Midbrain (tissue), 1 donor: ENCODE measurements at places on chromosomes 6 and 20.

- DNase-seq, result no peak
Measured at GRCh38 chr6:160398674-160399271, 50.6 kb downstream of the SLC22A3 start.

- no peak for DNase-seq
Measured at GRCh38 chr6:88492824-88493223, 326.7 kb upstream of the CNR1 start.

DNA sequence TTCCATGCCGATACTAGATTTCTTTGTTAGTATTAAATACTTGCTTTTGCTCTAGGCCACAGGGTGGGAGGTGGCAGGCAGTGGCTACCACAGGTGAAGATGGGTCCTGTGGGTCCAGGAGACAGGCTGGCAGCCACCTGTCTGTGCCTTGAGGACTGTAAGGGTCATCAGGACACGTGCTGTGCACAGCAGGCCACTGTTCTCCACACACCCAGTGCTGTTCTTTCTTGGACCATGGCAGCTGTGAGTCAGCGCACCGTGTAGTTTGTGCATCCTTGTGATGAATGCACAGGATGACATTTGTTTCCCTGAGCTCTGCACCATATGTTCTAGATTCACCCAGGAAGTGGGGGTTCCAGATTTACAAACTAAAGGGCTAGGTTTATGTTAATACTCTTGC lies 317.0 kb downstream of the ZFAND3 start:
- DNase-seq, result no peak

GRCh38 chr6:33432546-33432945 lies 12.7 kb downstream of the SYNGAP1 start:
- no peak for DNase-seq
